ENCODE measurements at places on chromosomes 5 and 9.

GRCh38 chr9:6785682-6786081 is 27.9 kb downstream of the KDM4C start:
- DNase-seq = no peak

GRCh38 chr5:8471581-8471980 is 602.6 kb downstream of the MTRR start:
- no peak for DNase-seq

GRCh38 chr9:16352791-16353401 is 517.6 kb downstream of the BNC2 start:
- DNase-seq = no peak

DNA sequence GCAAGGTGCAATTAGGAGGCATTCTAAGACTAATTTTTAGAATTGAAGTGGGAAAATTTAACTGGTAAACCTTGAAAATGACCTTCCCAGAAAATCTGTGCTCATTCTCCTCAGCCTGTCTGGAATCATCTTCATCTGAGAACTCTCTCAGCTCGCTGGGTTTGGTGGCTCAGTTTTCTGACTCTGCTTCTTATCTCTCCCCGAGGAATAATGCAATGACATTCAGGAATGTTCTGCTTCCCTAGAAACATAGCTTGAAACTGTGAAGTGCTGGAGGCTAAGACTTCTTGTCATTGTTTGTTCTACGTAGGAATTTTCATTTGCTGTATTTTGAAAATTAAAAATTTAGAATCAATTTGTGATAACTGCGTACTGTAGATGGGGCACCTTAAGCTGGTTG is 86.6 kb downstream of the KCNN2 start:
- DNase-seq = no peak

DNA sequence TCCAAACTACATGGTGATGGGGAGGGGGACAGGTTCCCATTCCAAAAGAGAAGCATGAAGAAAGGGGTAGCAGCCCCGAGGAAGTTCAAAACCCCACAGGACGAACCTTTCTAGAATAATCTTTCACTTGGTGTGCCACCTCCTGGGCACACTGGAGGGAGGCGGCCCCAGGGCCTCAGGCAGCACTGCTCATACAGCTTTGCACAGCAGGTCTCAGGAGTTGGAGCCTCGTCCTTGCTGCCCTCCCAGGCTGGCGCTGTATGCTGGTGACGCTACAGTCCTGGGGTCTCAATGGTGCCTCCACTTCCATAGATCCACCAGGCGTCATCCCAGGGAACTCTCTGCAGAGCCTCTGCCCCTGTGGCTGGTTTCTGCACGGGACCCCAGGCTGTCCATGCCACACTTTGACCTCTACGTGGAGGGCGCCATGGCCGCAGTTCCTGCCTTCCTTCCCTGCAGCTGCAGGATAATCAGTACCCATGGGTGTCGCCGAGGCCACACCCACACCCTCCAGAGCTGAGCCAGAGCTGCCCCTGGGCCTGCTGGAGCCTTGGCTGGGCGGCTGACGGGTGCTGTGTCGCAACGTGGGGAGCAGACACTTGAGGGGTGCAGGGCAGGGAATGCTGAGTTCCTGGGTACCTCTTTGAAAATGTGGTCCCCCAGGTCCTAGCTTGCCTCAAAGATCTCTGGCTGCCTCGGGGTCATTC is 95.3 kb downstream of the COL5A1 start:
- DNase-seq = no peak

GRCh38 chr9:134376386-134377142 is 50.3 kb downstream of the RXRA start:
- DNase-seq = no peak

DNA sequence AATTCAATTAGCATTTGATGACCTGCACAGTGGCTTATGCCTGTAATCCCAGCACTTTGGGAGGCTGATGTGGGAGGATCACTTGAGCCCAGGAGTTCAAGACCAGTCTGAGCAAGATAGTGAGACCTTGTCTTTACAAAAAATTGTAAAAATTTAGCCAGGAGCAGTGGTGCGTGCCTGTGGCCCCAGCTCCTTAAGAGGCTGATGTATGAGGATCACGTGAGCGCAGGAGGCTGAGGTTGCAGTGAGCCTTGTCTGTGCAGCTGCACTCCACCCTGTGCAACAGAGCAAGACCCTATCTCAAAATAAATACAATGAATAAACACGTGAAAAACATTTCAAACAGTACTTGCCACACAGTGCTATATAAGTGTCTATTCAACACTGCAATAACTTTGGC is 4.2 kb downstream of the ABCA1 start:
- no peak for DNase-seq

DNA sequence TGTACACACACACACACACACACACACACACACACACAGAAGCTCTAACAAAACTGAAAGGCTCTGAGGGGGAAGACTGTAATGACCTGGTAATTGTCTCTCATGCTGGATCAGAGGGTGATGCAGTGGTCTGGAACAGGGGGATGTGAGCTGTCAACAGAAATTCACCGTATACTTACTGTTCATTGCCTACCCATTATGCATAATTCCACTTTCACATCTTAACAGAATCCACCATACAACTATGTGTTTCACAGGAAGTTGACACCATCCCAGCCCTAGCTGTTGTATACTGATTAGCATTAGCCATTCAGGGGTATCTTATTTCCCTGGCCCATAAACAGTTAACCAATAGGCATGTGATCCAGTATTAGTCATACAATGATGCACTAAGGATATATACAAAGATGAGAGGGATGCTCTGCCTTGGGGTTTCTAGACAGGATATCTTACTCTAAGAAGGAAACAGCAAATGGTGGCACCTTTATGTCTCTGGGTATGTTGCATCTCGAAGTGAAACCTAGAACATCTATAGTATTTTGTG is 396.5 kb upstream of the BRINP1 start:
- DNase-seq = no peak

DNA sequence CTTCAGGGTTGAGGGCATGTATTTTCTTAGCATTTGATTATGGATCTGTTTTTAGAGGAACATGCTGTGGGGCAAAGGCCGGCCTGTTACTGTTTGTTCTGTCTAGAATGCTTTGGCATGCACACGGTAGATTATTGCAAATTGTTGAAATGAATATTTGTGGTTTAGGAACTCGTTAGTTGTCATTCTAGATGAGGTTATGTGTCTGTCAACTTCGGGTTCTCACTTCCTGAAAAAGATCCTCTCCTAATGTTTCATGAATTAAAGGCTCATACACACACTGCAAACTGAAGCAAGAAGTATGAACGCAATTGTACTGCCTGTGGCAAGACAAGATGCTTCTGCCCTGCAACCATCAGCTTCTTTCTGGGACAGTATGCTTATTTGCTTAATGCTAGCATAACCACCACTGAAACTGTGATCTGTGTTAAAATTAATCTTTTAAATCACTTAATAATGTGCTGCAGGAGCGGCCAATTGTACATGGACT is 99.6 kb downstream of the BASP1 start:
- no peak for DNase-seq

DNA sequence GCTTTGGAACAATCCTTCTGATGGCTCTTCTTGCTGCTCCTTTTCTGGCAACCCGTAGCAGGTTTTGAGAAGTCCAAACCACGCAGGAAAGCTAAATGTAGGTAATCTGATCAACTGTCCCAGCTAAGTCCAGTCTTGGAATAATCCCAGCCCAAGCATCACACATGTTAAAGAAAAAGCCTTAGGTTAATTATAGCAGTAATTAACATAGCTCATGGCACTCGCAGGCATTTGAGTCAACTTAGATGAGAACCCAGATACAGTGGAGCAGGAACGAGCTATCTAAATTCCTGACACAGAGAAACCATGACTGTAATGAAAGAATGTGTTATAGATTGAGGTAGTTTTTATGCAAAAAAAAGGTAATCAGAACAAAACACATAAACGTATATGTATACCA is 844.8 kb downstream of the CDH9 start:
- no peak for DNase-seq

- no peak for DNase-seq
Measured at GRCh38 chr9:87333802-87334201, 163.9 kb upstream of the DAPK1 start.

GRCh38 chr5:57209316-57210040 is 35.6 kb downstream of the GPBP1 start:
- DNase-seq = no peak

DNA sequence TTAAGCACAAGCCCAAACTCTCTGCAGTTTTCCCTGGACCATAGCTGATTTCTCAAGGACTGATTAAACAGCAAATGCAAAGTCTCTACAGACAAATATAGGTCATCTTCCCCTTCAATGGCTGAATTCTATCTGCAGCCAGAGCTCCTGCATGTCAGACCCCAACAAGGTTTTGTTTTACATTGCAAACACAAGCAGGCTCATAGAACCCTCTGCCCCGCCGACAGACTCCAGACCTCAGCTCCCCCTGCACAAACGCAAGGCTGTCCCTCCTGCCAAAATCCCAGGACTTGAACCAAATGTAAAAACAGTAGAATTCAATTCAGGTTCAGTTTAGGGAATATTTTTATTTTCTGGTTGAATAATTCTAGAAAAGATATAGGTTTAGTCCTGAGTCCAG is 526.7 kb upstream of the TRPC7 start:
- DNase-seq = no peak

DNA sequence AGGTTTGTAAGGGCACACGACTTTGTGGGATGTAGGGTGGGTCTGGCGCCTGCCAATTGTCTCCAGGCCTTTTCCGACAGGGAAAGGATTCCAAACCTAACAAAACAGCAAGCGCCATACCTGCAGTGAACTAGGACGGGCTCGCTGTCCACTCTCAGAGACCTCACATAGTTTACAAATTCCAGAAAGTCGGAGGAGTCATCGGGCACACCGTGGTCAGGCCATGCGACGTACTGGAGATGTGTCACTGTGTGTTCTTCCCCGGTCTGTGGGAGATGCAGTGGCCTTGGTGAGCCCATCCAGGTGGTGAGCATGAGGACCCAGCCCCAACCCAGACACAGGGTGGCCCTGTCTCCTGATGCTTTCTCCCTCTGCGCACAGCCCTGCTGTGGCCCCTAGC is 61.3 kb upstream of the EPB41L4B start:
- no peak for DNase-seq

GRCh38 chr9:35907711-35908503 is 1.4 kb upstream of the SPAAR start:
- no peak for DNase-seq

- DNase-seq = no peak
Measured at GRCh38 chr5:138338411-138339090, 485 bp downstream of the FAM53C start.

DNA sequence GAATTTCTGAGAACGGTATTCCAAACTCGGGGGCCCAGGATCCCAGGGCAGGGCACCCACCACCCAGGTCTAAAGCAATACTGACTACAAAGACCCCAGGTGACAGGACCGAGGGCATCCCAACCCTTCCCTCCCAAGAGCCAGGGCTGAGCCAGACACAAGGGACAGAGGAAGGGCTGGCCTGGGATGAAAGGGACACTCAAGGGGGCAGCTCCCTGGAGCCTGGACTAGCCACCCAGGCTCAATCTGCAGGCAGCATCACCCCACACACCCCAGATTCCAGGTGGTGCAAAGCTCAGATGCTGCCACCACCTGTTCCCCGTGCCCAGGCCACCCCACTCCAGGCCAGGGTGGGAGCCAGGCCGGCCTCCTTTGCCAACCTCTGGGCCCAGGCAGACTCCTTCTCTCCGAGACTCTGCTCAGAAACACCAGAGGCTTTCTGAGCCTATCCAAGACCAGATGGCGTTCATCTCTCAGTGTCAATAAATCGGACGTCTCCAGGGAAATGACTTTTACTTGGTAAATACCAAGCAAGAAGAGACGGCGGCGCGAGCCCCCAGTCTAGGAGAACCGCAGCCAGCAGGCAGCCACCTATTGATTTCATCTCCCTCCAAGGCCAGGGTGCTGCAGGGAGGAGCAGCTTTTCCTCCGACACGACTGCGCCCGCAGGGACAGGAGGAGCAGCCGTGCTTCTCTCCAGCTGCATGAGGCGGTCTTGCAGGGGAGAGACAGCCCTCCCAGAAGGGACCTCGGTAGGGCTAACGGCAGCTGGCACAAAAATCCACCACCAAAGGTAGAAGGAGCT is 94.1 kb upstream of the ADAMTS2 start:
- no peak for DNase-seq

DNA sequence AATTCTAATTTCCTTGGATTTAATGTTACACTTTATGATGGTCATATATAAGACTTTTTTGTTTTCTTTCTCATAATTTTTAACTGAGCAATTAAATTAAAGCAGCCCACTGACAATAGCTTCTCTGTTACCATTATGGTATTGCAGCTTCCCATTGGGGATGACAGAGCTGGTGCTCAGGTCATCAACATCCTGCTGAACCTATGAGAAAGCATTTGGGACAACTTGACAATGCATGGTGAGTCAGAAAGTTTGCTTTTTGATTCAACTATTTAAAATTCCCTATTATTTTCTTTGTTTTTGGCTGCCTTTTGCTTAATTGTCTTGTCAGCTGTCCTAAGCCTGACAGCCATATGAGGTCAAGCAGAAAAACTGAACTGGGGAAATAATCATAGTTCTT is 487.4 kb upstream of the RIOK2 start:
- no peak for DNase-seq
